ENCODE measurements at places on chromosomes 1 and 21. TPM values are rescaled to one million over a fixed set of nuclear protein-coding genes. Genes with fewer than 3 reads are reported as not detected.

- DNase-seq, result no peak
Measured at GRCh38 chr1:9753121-9753531, 70.6 kb downstream of the CLSTN1 start.

DNA sequence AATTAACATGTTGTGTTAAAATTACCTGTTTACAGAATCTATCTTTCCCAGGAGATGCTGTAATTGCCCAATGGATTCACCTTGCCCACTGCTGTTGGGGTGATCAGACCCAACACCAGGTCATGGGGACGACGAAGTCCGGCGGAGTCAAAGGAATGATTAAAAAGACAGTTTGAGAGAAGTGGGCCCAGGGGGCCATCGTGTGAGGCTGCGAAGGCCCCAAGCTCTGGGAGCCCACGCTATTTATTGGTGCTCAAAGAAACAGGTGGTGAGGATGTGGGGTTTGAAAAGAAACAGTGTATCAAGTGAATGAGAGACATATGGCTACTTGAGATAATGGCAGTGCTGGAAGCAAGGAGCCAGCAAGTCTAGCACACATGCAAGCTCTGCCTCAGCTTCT, 16.3 kb upstream of the L1TD1 start:
- DNase-seq, result no peak

- DNase-seq, result no peak
Measured at GRCh38 chr1:117094841-117095604, 26.5 kb downstream of the TRIM45 start.

Gene HCRTR1
- not detected for total RNA-seq

Data from natural killer cell (primary cell).